Hematopoietic multipotent progenitor cell treated with erythropoietin and hydrocortisone succinate and interleukin-3 and kit ligand, for 6 days (in vitro differentiated cells): ENCODE measurements at places on chromosomes 11 and 22.

GRCh38 chr11:14393889-14394288, 34.9 kb upstream of the RRAS2 start:
- no peak for DNase-seq

DNA sequence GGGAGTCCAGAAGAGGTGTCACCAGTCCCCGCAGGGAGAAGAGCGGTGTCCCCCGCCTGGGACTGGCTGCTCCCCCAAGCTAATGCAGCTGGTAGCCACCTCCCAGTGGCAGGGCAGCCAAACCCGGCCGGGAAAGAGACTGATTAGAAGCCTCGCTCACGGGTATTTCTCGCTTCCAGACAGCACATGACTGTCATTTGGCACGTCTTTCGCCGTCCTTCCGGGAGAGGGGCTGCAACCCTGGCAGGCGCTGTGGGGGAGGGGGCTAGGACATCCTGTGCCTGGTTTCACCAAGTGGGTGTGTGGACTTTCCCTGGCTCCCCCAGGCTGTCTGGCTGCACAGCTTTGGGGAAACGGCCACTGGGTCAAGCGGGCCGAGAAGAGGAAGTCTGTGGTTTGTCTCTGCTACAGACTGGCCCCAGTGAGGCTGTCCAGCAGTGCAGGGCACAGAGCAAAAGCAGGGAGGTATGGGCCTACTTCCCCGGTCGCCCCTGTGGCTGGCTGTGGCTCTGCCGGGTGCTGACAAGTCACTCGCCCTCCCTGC, 3.8 kb downstream of the CD81 start:
- DNase-seq: no peak

DNA sequence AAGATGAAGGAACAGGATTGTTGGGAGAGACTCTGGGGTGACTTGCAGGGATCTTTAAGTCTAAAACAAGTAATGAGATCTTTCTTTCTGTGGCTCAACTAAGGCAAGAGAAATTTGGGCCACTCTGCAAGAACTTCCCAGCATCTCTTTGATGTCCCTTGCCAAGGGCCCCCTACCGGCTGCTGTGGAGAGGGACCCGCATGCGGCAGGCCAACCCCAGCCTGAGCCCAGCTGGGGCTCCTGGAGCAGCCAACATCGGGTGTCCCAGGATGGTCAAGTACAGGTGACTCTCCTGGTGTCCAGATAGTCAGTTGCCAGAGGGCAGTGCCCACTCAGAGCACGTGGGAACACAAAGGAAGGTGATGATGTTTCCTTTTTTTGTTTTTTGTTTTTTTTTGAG, 363.2 kb downstream of the TBC1D22A start:
- no peak for DNase-seq

- DNase-seq: peak; percentile 43
Observed at GRCh38 chr22:37601540-37602442, 6.8 kb upstream of the GGA1 start.

GRCh38 chr22:47608421-47608820, 846.0 kb downstream of the TBC1D22A start:
- DNase-seq: no peak

DNA sequence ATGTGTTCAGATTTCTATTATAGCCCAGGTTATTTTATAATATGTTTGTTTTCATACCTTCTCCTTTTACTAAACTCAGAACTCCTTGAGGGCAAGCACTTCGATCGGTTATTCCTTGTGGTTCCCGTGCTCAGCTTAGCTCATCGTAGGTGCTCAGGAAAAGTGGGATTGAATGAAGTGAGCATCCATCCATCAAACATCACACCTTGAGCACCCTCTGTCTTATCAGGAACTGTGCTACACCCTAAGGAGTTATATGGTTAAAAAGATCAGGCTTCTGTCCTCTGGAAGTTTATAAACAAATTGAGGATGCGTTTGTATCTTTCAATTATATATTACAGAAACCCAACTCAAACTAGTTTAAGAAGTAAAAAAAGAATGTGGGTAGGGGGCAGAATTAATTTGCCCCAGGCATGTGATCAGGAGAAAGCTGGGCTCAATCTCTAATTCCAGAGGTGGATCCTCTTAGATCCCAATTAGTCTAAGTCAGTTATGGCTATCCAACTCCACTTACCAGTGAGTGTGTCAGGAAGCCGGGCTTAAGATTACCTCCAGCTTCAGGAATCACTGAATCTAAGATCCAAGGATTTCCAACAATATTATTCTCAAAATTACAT, 59.9 kb upstream of the RRAS2 start:
- DNase-seq: peak; percentile 22

DNA sequence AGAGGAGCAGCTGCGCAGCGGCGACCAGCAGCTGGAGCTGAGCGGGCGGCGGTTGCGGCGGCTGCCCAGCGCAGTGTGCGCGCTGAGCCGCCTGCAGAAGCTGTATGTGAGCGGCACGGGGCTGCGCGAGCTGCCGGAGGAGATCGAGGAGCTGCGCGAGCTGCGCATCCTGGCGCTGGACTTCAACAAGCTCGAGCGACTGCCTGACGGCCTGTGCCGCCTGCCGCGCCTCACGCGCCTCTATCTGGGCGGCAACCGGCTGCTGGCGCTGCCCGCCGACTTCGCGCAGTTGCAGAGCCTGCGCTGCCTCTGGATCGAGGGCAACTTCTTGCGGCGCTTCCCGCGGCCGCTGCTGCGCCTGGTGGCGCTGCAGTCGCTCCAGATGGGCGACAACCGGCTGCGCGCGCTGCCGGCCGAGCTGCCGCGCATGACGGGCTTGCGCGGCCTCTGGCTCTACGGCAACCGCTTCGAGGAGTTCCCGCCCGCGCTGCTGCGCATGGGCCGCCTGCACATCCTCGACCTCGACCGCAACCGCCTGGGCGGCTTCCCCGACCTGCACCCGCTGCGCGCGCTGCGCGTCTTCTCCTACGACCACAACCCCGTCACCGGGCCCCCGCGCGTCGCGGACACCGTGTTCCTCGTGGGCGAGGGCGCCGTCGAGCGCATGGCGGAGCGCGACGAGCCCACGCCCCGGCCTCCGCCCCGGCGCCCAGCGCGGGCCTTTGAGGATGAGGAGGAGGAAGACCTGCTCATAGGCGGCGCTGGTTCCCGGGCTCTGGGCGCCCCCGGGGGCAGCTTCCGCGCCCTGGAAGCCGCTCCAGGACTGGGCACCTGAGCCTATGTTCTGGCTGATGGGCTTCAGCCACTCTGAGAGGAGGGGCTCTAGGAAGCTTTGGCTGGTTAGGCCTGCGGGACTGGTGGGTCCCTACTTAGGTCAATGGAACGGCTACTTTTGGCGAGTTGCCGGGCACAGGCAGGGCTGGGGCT, 787 bp downstream of the LRRC10B start:
- DNase-seq: peak; percentile 90

- no peak for DNase-seq
Observed at GRCh38 chr11:17861036-17861755, 126.6 kb downstream of the KCNC1 start.

GRCh38 chr11:112437096-112437495, 176.4 kb upstream of the PLET1 start:
- DNase-seq: no peak

- DNase-seq: no peak
Observed at GRCh38 chr22:46607483-46608114, 12.6 kb upstream of the GRAMD4 start.

- DNase-seq: no peak
Observed at GRCh38 chr22:46678785-46679700, 58.9 kb downstream of the GRAMD4 start.

GRCh38 chr11:45347348-45348082, 61.4 kb upstream of the SYT13 start:
- no peak for DNase-seq

DNA sequence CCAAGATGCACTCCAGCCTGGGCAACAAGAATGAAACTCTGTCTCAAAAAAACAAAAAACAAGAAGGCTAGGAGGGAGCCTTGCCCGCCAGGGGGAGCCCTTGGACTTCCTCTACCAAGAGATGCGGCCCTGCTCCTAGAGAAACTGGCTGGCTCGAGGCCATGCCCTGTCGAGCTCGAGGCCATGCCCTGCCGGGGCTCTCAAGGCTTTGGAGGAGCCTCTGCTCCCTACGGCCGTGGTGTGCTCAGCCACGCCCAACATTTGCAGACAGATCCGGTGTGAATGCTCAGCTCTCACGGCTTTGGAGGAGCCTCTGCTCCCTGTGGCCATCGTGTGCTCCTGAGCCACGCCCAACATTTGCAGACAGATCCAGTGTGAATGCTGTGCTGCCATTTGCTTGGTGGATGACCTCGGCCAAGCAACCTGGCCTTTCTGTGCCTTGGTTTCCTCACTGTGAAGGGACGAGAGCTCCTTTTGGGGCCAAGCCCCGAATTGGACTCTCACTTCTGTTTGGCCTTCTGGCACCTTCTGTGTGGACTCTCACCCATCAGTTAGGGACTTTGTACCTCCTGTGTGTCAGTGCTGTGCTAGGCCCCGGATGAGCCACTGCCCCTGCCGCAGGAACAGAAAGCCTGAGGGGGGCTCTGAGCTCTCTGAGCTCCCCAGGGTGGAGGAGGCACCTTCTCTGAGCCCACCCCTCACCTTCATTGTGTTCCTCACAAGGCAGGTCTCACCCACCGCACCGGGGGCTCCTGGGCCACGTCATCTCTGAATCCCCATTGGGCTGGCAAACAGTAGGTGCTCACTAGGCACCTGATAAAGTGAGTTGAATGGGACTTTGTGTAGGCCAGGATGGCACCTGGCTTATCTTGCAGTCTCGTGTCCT, 14.1 kb downstream of the C11orf24 start:
- DNase-seq: peak; percentile 98

DNA sequence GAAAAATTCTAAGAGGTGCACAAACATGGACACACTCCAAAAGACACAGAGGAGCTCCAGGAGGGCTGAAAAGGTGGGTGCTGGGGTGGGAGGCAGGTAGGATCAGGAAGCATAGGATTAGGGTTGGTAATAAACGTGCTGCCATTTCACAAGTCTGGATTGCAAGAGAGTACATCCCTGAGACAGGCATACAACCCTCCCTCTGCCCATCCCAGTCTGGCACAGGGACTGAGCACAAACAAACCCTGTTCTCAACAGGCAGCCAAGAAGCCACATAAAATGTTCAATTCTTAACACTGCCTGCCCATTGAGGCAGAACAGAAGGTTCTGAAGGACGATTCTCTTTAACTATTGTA, 18.5 kb downstream of the SLC35F2 start:
- no peak for DNase-seq

- DNase-seq: peak; percentile 71
Observed at GRCh38 chr11:2186669-2187279, 15.2 kb upstream of the TH start.
